RCC 7860 (cell line): ENCODE measurements at places on chromosomes 16 and 17.

DNA sequence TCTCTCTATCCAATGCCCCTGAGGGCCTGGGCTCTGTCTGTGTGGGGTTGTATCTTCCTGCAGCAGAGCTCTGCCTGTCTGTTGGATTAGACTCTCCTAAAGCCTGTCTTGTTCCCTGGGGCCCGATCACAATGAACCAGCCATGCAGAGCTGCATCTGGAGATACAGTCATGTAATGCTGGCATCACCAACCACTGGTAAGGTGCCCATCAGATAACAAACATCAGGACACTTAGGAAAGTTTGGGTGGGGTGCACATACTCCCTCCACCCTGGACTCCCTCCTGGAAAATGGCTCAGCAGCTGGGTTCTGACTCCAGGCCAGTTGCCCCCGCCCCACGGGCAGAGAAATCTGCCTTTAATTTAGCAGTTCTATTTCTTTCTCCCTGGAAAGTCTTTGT is 61.3 kb upstream of the BRD7 start:
- no peak for DNase-seq

DNA sequence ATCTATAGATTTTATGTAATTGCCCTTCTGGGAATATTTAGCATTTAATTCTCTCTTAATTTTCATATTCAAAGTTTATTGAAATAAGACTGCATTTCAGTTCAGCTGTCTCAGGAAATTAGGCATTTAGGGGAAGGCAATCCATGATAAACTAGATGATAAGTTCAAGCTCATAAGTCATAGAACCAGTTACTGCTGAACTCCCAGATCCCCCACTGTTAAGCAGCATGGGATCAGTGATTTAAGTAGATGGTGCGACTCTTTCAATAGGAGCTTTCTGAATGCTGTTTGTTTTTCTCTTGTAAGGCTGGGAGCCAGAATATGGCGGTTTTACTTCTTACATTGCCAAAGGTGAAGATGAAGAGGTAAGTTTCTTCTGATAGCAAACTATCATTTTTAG is 23.8 kb downstream of the OGFOD1 start:
- no peak for DNase-seq

DNA sequence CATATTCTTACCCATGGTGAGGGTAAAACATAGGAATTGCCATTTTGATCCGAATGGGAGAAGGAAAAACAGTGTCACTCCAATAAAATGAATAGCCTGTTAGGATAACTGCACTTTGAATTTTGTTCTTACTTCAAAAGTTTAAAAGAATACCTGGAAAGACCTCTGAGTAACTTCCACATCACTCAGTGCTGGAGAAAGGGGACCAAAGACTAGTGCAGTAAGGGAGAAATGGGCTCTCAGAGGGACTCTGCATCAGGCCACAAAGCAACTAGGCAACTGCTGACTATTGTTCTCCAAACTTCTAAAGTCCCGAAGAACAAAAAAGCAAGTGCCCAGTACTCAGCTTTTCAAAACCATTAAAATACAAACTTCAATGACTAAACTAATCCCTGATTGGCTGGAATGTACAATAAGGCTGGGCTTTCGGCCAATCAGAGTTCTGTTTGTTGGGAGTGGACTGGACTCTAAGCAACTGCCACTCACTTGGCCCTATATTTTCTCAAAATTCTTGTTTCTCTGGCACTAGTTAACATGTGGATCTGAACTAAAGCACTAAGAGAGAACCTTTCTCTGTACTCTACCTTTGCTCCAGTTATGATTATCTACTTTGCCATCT is 6.2 kb downstream of the DNAJC7 start:
- DNase-seq, result no peak

DNA sequence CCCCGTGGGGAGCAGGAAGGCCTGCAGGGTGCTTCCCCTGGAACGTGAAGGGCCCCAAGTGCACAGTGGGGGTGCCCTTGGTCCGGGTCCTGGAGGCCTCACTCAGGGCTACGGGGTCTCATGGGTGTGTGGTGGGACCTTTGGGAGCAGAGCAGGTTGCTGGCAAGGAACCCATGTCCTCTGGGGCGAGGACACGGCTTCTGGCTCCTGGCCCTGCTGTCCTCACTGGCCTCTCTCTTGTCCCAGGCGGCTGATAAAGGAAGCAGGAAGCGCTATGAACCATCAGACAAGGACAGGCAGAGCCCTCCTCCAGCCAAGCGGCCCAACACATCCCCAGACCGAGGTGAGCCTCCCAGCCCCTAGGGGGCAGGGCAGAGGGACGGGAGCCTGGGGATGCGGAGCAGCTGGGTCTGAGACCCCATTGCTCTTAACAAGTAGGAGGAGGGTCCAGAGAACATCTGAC is 9.8 kb upstream of the IL17C start:
- DNase-seq, result no peak

DNA sequence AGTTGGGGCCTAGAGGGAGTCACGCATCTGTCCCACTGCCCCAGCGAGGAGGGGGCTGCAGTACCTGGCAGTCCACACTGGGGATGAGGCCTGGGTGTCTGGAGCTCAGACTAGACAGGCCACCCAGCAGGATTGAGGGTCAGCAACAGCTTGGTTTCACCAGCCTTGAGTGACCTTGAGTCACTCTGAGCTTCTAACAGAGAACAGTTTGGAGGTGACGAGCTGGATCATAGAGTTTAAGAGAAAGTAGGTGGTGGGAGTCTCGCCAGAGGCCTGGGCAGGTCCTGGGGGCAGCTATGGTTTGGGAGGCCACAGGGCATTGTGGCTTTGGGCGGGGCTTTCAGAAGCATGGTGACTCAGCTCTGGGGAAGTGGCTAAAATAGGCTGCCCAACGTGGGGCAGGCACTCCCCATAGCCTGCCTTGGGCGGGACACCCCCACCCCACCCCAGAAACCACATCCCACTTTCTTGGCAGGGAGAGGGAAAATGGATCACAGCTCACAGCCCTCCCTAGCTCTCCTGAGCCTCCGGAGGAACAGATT is 20.5 kb downstream of the CDC42EP4 start:
- DNase-seq, result peak; percentile 97
